Activated naive CD8-positive, alpha-beta T cell treated with anti-CD3 and anti-CD28 coated beads for 36 hours (primary cell): ENCODE measurements at places on chromosomes 7 and 10. TPM values are rescaled to one million over a fixed set of nuclear protein-coding genes. Genes with fewer than 3 reads are reported as not detected.

DNA sequence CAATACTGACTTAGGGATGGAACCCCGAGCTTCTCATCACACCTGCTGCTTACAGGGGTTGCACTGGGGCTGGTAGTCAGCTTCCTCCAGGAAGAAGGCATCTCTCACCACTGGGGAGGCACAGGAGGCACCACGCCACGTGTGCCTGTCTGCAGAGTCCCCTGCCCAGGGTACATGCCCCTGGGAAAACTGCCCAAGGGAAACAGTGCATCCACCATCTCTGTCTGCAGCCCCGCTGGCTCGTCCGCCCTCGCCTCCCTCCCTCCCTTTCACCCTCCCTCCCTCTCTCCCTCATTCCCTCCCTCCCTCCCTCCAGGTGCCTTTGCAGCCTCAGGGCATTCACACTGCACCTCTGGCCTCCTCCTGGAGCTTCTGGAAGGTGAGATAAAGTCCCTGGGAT is 101.1 kb downstream of the PTPRE start:
- no peak for DNase-seq

GRCh38 chr7:55526770-55527169 is 45.5 kb downstream of the VOPP1 start:
- no peak for DNase-seq

TMEM26 gene
- total RNA-seq = not detected

DNA sequence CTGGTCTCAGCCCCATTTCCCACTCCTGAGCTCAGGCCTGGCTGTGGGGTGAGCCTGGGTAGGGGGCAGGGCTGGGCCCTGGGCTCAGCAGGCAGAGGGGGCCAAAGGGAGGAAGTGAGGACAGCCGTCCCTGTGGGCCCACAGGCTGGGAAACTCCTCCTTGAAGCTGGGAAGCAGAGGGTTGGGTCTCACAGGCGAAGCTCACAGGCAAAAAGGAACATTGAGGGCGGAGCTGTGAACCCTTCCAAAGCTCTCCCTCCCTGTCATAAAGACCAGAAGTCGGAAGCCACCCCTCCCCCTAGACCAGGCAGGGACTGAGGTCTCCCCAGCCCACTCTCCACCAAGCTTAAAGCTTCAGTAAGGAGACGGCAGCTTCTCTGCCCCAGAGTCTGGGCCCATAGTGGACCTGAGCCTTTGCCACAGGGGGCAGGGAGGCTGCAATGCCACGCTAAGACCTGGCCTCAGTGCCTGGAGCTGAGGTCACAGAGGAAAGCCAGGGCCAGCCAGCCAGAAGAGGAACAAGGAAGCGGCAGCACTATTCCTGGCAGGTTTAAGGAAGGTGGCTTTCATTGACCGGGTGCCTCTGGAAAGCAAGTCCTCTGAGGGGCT is 1.0 kb upstream of the KCP start:
- DNase-seq = no peak

DNA sequence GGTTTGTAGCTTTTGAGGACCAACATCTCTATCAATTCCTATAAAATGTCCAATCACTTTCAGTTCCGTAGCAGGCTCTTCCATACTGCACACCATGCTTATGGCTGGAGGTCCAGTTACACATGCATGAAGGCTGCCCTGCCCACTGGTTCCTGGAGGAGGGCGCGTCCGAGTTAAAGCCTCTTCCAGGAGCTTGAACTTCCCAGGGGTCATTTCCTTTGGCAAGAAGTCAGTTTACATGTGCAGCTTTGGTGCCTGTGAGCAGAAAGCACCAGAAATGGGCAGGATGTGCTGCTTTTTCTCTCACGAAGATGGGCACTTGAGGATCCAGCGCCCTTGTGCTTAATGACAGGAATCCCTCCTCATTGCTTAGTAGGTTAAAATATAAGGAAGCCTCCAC is 17.6 kb upstream of the PHYH start:
- DNase-seq = no peak

GRCh38 chr7:138575897-138576428 is 115.9 kb downstream of the TRIM24 start:
- DNase-seq = no peak

GDF2 gene
- not detected for total RNA-seq

AKR1C4 gene
- not detected for total RNA-seq
